Neural progenitor cell (in vitro differentiated cells): ENCODE measurements at places on chromosomes 3 and 15.

GRCh38 chr3:70000028-70000410 is 486 bp downstream of the SAMMSON start:
- no peak overlapping the region for H3K27ac ChIP-seq
- DNase-seq: no peak
- no peaks in the 10 kb centered on the region for H3K36me3 ChIP-seq
- peaks cover 12% of the 10 kb centered on the region for H3K4me1 ChIP-seq
- H3K4me3 ChIP-seq: no peak overlapping the region
- H3K27me3 ChIP-seq: no peaks in the 10 kb centered on the region

GRCh38 chr3:21752749-21753347 is 1.8 kb upstream of the ZNF385D start:
- no peak overlapping the region for H3K27ac ChIP-seq
- no peaks in the 10 kb centered on the region for H3K27me3 ChIP-seq
- no peaks in the 10 kb centered on the region for H3K36me3 ChIP-seq
- H3K4me3 ChIP-seq: no peak overlapping the region

DNA sequence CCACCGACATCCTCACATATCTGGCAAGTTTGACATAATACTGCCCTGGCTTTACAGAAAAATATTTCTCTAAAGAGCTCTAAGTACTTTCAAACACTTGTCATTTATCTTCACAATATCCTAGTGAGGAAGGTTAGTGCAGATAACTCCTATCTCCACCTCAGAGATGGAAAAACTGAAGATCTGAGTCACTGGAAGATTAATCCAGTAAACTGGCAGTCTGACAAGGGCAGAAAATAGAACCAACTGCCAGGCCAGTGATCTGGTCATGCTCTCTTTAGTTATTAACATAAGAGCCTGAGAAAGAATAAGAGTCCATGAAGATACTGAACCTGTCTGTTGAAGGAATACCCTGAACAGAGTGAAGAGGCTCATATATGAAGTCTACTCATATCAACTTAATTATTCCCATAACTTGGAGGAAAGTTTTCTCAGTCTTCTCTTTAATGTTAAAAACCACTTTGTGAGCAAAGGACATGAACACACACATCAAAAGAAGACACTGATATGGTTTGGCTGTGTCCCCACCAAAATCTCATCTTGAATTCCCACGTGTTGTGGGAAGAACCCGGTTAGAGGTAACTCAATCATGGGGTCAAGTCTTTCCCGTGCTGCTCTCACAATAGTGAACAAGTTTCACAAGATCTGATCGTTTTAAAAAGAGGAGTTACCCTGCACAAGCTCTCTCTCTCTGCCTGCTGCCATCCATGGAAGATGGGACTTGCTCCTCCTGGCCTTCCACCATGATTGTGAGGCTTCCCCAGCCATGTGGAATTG is 61.4 kb downstream of the GOLIM4 start:
- DNase-seq: no peak
- H3K36me3 ChIP-seq: no peaks in the 10 kb centered on the region
- H3K27me3 ChIP-seq: no peaks in the 10 kb centered on the region
- H3K4me1 ChIP-seq: no peaks in the 10 kb centered on the region

- H3K4me1 ChIP-seq: peaks cover 40% of the 10 kb centered on the region
- peak overlapping the region; percentile 100 for H3K27ac ChIP-seq
- no peaks in the 10 kb centered on the region for H3K36me3 ChIP-seq
- peak overlapping the region; percentile 37 for H3K4me3 ChIP-seq
Measured at GRCh38 chr3:25156626-25157025, 271.4 kb upstream of the RARB start.

DNA sequence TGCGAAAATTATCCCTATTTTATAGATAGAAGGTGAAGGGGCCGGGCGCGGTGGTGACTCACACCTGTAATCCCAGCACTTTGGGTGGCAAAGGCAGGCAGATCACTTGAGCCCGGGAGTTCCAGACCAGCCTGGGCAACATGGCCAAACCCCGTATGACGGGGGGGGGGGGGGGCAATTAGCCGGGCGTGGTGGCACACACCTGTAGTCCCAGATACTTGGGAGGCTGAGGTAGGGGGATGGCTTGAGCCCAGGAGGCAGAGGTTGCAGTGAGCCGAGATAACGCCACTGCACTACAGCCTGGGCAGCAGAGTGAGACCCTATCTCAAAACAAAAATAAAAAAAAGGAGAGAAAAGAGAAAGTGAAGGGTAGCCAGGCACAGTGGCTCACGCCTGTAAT is 1.4 kb downstream of the AAGAB start:
- DNase-seq: no peak
- no peak overlapping the region for H3K27ac ChIP-seq
- no peaks in the 10 kb centered on the region for H3K36me3 ChIP-seq

GRCh38 chr3:23762214-23762613 is 43.5 kb upstream of the UBE2E1 start:
- no peaks in the 10 kb centered on the region for H3K27me3 ChIP-seq
- no peaks in the 10 kb centered on the region for H3K36me3 ChIP-seq
- DNase-seq: no peak
- no peak overlapping the region for H3K4me3 ChIP-seq

DNA sequence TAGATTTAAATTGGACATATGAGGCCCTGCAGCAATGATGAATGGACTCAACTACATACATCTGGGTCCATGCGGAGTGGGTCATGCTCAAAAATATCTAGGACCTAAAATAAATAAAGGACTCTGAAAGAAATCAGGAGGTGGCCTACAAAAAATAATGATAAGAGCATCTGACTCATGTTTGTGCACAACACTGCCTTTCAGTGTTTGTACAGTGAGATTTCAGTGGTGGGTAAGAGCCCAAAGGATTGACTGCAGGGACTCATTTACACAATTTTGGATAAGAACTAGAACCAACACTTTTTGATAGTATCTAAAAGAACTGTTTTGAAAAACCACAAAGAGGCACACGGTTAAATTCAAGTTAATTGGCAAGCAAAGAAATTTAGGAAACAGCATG is 285.5 kb downstream of the SLC9A9 start:
- H3K4me3 ChIP-seq: no peak overlapping the region
- H3K27me3 ChIP-seq: no peaks in the 10 kb centered on the region
- H3K36me3 ChIP-seq: no peaks in the 10 kb centered on the region
- DNase-seq: no peak

DNA sequence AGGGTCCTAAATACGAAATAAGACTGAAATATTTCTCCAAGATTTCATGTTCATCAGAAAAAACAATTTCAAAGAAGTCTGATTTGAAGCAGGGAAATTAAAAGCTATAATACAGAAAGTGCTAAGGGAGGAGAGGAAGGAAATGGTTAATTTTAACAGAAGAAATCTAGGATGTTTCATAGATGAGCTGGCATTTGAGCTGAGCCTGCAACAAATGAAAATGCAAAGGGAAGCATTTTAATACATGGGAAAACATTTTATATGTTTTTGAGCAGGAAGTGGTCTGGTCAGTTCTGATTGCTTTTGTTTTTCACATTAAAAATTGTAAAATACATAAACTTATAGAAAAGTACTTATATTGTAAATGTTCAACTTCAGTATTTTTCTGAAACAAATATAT is 17.2 kb upstream of the RAP2B start:
- H3K27ac ChIP-seq: no peak overlapping the region
- H3K4me1 ChIP-seq: no peaks in the 10 kb centered on the region
- H3K4me3 ChIP-seq: no peak overlapping the region
- H3K36me3 ChIP-seq: no peaks in the 10 kb centered on the region
- no peak for DNase-seq
